Activated CD8-positive, alpha-beta memory T cell treated with anti-CD3 and anti-CD28 coated beads for 1 hour (primary cell): ENCODE measurements at places on chromosomes 4 and X.

GRCh38 chr4:118400356-118400755 is 47.6 kb upstream of the PRSS12 start:
- DNase-seq: no peak

- DNase-seq: no peak
Observed at GRCh38 chr4:165872461-165873297, at the start of gene TLL1. TSS of gene TLL1 (plus strand) at chr4:165873237. CDS start at chr4:165873905, 668 bp downstream.

GRCh38 chrX:147859666-147860065 is 52.1 kb upstream of the FMR1 start:
- no peak for DNase-seq

GRCh38 chr4:88900432-88900831 is 156.6 kb downstream of the FAM13A start:
- DNase-seq: no peak

GRCh38 chrX:997631-998137 is 214.8 kb downstream of the CRLF2 start:
- no peak for DNase-seq

- no peak for DNase-seq
Observed at GRCh38 chrX:10167573-10167972, 10.8 kb downstream of the CLCN4 start.

- peak; percentile 47 for DNase-seq
Observed at GRCh38 chr4:81844717-81845116, 373.0 kb upstream of the RASGEF1B start.

DNA sequence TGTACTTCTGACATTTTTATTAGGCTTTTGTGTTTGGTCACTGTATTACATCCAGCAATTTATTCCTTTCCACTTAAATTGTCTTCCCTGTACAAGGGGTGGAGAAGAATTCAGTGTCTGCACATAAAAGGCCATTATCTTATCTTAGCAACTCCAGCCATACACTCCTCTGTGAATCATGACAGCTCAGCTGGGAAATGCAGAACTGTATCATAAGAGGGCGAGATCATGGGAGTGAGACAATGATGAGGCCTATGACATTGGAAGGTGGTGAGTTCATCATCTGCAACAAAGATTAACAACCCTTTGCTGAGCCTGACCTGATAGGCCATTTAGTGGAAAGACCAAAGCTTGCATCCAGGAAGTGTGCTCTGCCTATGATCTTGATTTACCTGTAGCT is 33.3 kb downstream of the SLIT2 start:
- no peak for DNase-seq

GRCh38 chr4:165788686-165789463 is 84.2 kb upstream of the TLL1 start:
- DNase-seq: no peak

GRCh38 chr4:102196221-102196620 is 149.1 kb downstream of the SLC39A8 start:
- no peak for DNase-seq

- no peak for DNase-seq
Observed at GRCh38 chrX:43853225-43853828, 28.9 kb downstream of the MAOB start.

DNA sequence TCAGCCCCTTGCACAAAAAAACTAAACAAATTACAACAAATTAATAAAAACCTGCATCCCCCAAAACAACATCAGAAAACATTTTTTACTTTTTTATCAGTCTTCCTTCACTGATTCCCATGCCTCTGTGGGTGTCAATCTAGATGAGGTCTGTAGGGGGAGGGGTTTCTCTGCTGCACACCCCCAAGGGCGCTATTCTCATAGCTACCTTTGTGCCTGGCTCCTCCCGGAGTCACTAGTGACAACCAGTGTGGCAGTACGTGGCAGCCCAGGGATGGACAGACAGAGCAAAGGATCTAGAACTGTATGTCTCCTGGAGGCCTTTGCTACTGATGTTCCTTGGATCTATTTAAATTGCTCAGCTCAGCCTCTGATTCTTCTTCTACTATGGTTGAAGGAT is 228.1 kb upstream of the ANXA3 start:
- no peak for DNase-seq

- no peak for DNase-seq
Observed at GRCh38 chr4:152524427-152524826, 11.5 kb downstream of the FBXW7 start.

GRCh38 chr4:54780149-54780495 is 122.4 kb downstream of the KIT start:
- DNase-seq: no peak

GRCh38 chr4:141637565-141637964 is 1.2 kb downstream of the IL15 start:
- no peak for DNase-seq

GRCh38 chrX:53048169-53049126 is at the start of gene GPR173:
TSS of gene GPR173 (plus strand) at chrX:53048789. CDS start at chrX:53076622, 27,833 bp downstream.
- no peak for DNase-seq

- DNase-seq: no peak
Observed at GRCh38 chr4:41072021-41072777, 142.1 kb downstream of the APBB2 start.

DNA sequence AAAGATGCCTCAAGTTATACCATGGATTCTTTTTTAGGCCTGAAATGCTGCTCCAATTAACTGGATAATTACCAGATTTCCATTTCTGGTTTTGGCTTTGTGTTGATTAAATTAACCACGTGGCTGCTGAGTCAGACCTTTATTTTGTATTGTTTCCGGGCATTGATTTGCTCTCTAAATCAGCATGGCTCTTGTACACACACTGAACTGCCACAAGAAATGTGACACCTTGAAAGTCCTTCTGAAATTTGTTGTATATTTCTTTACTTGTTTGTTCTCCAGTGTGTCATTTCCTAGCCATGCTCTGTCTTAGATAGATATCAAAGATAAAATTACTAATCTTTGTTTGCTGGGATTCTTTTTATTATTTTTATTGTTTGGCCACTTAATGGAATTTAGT is 11.7 kb downstream of the MTTP start:
- no peak for DNase-seq

GRCh38 chrX:110322603-110323002 is 4.7 kb upstream of the AMMECR1 start:
- DNase-seq: no peak

GRCh38 chr4:16386711-16387320 is 160.5 kb upstream of the TAPT1 start:
- no peak for DNase-seq

DNA sequence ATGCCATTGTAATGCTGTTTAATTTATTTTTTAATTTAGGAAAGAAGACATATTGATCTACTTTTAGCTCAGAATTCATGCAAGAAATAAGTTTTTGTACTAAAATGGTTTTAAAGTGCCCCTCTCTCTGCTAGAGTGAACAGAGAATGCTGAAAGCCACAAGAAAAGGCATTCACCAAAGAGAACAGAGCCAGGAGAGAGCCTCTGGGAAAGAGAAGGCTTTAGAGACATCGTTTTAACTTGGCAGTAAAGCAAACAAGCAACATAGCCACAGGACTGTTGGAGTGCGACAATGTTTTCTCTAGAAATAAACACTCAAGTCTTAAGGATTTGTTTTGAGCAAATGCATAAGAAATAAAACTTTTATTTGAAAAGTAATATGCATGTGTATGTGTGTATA is 484.1 kb upstream of the CPEB2 start:
- no peak for DNase-seq

DNA sequence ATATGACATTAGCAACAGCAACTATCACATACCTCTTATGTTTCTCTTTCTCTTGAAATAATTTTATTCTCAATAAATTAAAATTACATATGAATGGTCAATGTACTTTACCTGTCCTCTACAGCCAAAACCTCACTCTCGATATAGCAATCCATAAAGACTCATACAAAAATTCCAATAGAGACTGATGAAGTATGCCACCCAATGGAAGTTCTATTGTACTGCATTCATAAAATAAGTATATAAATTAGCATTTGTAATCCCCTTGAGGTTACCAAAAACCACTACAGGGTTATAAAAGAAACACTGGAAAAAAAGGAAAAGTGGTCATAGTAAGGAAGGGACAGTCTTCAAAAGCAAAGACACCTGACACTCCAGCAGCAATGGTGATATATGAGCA is 32.8 kb downstream of the CLDN2 start:
- DNase-seq: no peak
